Frontal cortex (tissue), 4 donors: ENCODE measurements at places on chromosomes 1 and 21.

- DNase-seq, result no peak
Observed at GRCh38 chr1:196557797-196558196, 50.4 kb downstream of the KCNT2 start.

GRCh38 chr1:53076165-53076564 lies 14.2 kb downstream of the PODN start:
- no peak for DNase-seq

GRCh38 chr1:117734403-117734802 lies 128.6 kb downstream of the TENT5C start:
- DNase-seq, result no peak

DNA sequence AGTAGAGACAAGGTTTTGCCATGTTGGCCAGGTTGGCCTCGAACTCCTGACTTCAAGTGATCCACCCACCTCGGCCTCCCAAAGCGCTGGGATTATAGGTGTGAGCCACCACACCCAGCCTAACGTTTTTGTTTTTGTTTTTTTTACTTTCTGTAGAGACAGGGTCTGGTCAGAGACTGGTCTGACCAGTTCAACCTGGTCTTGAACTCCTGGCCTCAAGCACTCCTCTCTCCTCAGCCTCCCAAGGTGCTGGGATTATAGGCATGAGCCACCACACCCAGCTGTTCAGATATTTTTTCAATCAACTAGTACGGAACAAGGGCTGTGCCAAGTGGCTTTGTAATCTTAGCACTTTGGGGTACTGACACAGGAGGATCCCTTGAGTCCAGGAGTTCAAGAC lies 209.5 kb downstream of the RERE start:
- DNase-seq, result no peak

DNA sequence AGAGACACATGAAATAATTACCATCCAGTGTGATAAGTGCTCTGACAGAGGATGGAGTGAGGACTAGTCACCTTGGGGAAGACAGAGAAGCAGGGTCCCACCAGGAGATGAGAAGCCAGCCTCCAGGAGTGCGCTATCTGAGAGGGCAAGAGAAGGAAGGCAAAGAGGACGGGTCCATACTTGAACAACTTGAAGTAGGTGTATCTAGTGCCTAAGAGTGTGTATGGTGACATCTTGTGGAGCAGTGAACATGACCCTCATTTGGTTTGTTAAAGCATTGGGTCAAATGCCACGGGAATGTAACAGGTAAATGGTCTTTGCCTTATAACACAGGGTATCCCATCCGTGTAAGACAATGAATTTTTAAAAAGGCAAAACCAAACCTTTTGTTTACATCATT lies 39.8 kb downstream of the MRPL39 start:
- DNase-seq, result no peak

DNA sequence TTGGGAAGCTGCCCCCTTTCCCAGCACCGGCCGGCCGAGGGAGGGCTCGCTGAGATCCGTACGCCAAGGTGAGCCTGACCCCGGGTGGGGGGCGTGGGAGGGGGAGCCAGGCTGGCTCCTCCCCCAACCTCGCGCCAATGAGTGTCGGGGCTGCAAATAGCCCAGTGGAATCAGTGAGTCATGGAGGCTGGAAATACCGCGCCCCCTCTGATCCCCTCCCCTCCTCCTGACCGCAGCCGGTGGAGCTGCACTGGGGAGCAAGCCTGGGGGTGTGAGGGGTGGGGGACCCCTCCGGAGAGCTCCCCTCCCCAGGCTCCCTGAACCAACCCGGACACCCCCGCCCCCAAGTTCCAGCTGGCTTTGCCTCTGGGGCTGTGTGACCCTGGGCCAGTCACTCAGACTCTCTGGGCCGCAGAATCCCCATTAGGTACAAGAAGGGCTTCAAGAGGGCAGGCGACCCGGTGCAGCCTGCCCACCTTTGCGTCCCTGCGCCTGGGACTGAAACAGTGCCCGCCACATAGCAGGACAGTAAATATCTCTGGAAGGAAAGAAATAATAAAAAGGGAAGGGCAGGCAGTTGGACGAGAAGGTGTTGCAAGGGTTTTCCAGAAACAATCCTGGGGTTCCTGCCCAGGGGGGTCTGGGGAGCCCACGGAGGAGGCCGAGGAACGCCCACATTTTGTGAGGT lies 4.5 kb downstream of the HSPB7 start:
- DNase-seq, result no peak

- DNase-seq, result no peak
Observed at GRCh38 chr1:220224033-220224432, 48.2 kb downstream of the RAB3GAP2 start.

DNA sequence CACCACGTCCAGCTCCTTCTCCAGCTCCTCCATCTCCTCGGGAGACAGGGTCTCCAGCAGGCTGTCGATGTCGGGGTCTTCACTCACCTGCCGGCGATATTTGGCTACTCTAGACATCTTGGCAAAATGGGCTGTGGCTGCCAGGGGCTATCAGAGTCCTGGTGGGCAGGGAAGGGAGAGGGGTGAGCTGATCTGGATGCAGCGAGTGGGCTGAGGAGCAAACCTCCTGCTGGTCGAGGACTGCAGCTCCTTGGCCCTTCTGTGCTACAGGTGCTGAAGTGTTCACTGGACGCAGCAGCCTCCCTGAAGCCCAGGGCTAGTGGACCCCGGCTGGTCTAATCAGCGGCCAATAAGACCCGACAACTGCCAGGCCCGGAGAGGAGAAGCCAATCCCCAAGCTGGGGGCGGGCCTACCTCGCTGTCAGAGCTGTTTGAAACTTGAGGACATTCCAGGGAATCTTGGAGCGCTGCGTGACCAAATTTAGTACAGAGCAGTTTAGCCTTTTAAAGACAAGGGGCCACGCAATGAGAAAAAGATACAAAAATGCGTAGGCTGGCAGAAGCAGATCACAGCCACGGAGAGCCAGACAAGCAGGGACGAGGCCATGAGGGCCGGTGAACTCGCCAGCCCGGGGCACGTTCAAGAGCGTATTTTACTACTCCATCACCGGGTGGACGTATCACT lies at the start of gene LMOD1:
Gene LMOD1 (minus strand): TSS at position 325 of the 685 bp plus-strand sequence. CDS start 208 bp downstream, at position 117.
- no peak for DNase-seq

- no peak for DNase-seq
Observed at GRCh38 chr21:16509476-16509875, 779.7 kb downstream of the USP25 start.

DNA sequence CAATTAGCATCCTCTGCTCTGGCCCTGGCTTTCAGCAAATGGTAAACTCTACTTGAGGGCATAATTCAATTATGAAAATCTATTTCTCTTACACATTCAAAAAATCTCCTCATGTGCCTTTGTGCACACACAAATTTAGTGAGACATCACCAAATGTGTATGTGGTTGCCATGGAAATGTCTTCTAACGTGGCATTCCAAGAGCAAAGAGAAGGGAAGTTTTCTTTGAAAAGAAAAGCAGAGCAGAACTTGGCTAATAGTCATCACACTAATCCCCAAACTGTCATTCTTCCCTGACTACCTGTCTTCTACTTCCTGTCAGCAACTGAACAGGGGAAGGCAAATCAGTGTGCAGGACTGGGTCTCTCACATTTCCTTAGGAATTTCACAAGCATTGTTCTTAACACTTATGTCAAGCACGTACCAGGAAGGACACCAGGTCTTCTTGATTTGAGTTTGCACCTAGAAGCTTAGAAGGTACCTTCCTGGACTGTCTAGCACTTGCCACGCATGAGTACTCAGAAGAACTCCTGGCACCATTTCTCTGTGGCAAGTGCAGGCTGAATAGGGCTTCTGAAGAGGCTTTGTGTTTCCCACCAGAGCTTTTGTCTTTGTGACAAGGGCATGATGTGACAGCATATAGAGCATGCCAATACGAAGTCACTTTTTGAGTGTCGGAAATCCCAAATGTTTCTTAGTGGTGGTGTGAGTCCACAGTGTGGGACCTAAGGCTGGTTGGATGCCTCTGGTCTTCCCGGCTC lies 32.3 kb downstream of the MAN1C1 start:
- no peak for DNase-seq

- DNase-seq, result no peak
Observed at GRCh38 chr1:16418823-16419425, 18.3 kb downstream of the SPATA21 start.

GRCh38 chr21:40208206-40208947 lies 341.1 kb downstream of the PCP4 start:
- no peak for DNase-seq

- no peak for DNase-seq
Observed at GRCh38 chr1:163924041-163924440, 602.3 kb downstream of the NUF2 start.

DNA sequence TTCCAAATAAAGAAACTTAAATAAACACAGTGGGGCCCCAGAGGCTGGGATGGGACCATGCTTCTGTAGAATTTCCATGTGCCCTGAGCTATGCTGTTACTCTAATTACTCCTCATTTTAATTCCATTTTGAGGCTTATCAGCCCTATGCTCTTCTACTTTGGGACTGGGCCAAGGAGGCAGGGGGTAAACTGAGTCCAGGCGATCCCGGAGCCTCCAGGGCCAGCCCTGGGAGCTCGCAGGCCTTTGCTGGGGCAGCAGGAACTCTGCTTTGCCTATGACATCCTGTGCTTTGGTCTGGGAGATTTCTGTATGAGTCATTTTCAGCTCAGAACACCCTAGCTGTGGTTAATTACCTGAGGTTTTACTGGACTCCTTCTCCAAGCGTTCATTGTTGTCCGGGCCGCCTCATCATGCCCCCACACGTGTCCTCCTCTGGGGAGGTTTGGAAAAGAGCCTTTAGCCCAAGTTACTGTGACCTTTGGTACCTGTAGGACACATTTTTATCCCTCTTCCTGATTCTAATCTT lies 95.7 kb downstream of the RHOU start:
- no peak for DNase-seq

DNA sequence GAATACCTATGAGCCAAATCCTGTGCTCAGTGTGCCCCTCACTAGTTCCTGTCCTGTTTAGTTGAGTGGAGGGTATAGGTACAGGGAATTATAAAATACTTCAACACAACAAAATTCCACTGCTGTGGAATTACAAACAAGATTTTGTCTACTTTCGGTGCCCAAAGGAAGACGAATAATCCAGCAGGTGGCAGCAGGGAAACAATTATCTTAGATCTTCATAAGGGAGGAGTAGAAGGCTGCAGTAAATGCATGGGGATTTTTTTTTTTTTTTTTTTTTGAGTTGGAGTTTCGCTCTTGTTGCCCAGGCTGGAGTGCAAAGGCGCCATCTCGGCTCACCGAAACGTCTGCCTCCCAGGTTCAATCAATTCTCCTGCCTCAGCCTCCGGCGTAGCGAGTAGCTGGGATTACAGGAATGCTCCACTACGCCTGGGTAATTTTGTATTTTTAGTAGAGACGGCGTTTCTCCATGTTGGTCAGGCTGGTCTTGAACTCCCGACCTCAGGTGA lies 2.0 kb upstream of the PIP5K1A start:
- no peak for DNase-seq
